ENCODE measurements at places on chromosomes 1 and 21. TPM values are rescaled to one million over a fixed set of nuclear protein-coding genes. Genes with fewer than 3 reads are reported as not detected.

DNA sequence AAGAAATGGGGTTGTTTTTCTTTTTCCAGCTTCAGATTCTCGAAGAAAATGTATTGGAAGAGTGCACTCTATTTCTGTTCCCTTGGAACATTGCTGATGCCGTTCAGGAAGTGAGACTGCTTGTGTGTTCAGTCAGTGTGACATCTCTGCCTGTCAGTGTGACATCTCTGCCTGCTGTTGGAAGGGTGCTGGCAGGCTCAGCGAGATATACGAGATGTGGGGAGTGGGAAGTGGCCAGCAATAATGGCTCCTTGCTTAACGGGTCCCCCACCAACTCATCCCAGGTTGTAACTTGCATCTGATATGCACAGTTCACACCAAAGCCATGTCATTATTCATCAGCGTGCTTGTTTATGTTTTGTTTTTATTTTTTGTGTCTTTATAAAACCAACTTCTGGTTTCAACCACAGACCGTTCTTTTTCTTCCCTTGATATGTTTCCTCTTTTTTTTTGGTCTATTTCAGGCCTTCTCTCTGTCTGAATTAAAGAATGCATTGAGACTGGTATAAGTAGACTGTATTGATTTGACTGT lies 145.4 kb downstream of the GALNT2 start:
- DNase-seq, result no peak

GRCh38 chr1:87462894-87463293 lies 134.2 kb downstream of the LMO4 start:
- no peak for DNase-seq

DNA sequence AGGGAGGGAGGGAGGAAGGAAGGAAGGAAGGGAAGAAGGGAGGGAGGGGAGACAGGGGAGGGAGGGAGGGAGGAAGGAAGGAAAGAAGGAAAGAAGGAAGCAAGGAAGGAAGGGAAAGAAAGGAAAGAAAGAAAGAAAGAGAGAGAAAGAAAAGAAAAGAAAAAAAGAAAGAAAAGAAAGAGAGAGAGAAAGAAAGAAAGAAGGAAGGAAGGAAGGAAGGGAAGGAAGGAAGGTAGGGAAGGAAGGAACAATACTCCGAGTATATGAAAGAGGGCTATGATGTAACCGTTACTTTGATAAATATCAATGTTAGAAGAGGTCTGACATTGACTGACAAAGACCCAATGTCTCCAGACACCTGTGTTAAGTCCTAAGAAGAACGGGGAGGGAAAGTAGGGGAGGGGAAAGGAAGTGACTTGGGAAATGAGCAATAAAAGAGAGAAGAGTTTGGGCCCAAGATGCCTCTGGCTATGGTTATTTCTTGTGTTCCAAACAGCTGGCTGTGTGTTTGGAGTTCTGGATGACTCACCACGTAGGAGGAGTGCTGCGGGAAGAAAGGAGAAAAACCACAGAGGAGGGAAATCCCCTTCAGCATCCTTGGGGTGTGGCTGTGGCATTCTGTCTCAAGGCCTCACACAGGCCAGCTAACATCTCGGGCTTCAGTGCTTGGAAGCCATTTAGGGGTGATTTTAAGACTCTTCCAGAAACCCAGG lies 37.0 kb upstream of the RXRG start:
- no peak for DNase-seq

DNA sequence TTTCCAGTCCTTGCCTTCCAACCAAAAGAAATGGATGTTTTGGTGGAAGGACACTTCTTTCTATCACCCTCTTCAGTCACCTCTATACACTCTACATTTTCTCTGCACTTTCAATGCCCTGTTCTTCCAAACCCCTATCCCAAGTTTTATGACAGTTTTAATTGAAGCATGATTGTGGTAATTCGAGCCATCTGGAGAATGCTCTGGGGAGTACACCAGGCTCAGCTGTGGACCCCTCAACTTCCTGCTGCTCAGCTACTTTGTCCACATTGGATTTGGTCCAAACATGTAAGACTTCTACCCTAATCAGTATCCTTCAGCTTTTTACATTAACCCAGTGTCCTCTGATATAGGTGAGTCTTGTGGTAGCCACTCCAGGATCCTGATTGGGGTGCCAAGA lies 129.6 kb downstream of the SYT2 start:
- DNase-seq, result no peak

GRCh38 chr1:156359973-156360372 lies 9.0 kb upstream of the RHBG start:
- DNase-seq, result no peak

DNA sequence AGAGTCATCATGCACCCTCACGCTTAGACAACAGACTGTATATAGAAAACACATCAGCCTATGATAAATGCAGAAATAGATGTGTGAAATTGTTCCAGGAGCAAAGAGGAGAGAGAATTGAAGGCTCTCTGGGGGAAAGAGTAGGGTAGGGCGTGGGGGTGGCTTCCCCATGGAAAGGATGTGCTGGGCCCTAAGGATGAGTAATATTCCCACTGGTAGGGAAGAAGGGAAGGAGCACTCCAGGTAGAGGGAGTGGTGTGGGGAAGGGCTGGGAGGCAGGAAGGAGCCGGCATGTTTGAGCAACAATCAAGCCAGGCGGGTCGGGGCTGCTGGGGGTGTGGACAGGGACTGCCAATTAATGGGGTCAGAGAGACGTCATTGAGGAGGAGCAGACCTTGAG lies 10.1 kb upstream of the DISP3 start:
- no peak for DNase-seq

DNA sequence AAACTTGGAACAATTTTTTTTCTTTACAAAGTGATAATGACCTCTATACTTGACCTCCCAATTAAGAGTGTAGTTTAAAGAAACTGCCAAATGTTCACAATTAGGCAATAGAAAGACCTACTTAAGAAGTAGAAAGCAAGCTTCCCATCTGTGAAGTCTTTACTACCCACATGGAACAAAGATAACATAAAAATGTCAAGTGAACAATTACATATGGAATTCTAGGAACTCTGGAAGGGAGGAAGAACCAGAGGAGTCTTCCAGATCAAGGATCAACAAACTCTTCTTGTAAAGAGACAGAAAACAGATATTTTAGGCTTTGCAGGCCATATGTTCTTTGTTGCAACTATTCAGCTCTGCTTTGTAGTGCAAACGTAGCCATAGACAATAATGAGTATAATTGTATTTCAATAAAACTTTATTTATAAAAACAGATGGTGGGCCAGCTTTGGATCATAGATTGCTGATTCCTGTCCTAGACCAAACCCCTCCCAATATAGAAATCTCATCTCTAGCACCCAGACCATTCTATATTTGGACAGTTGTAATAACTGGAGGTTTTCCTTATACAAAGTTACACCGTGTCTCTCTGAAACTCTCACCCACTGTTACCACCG lies 68.4 kb upstream of the MAGI3 start:
- no peak for DNase-seq

DNA sequence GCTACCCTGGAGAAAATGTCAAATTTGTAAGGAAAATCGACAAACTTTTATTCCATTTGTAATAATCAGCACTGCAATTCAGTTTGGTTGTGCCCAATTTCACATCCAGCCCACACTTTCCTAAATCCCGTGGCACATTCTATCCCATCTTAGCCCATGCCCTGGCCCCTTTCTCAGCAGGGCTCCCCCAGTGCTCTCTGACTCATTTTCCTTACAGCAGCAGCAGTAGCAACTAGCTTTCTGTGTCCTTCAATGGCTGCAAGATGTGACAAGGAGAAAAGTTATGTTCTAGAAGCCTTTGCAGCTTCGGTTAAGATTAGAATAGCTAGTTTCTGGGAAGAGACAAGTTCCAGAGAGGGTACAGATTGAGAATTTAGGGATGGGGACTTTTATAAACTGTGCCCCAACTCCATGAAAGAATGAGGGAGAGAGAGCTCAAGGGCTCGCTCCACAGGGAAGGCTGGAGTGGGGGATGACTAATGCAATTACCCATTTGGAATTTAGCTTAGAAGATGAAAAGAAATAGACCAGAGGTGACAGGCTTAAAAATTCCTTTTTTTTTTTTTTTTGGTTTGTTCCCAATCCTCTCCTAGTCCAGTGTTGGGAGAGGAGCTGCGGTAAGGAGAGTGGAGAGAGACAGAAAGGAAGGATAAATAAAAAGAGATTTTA lies 47.0 kb upstream of the POU2F1 start:
- DNase-seq, result no peak

The OR10J1 gene
- not detected for total RNA-seq
